GM12891 (cell line): ENCODE measurements at places on chromosomes 12 and 14.
A peak's percentile ranks its signal among the peaks of the same experiment; 100 is the strongest.

- DNase-seq, result no peak
These were observed 55.3 kb downstream of the CLMN start for GRCh38 chr14:95264271-95264973.

- no peak for DNase-seq
These were observed 18.4 kb upstream of the FOS start for GRCh38 chr14:75260025-75260763.

DNA sequence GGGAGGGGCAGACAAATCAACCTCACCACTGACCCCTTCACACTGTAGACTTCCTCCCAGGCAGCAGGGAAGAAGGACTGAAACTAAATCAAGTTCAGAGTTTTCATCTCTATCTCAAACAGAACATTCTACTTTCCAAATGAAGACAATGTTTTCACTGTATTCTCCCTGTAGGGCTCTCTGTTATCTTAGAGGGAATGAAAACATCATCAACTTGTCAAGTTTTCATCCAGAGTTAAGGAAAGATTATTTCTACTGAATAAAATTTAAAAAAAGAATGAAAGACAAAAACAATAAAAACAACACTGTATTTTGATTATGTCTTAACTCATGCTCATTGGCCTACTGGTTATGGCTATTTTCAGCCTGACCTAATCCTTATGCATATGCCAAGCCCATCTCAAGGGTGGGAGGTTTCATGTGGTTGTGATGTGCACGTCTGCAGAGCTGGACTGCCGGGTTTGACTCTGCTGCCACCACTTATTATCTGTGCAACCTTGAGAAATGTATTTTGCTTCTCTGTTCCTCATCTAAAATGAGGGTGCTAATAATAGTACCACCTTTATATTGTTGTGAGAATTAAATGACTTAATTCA lies 152.0 kb upstream of the AVPR1A start:
- no peak for DNase-seq

DNA sequence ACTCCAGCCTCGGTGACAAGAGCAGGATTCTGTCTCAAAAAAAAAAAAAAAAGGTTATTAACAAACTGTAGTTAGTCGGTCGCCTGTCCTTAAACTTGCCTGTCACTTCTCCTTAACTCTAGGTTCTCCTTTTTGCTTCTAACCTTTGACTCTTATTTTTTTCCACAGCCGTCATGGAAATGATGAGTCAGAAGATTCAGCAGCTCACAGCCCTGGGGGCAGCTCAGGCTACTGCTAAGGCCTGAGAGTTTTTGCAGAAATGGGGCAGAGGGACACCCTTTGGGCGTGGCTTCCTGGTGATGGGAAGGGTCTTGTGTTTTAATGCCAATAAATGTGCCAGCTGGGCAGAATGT lies 418 bp upstream of the MYG1 start:
- DNase-seq, result no peak

GRCh38 chr12:108181095-108181454 lies 52.0 kb downstream of the WSCD2 start:
- DNase-seq, result no peak

DNA sequence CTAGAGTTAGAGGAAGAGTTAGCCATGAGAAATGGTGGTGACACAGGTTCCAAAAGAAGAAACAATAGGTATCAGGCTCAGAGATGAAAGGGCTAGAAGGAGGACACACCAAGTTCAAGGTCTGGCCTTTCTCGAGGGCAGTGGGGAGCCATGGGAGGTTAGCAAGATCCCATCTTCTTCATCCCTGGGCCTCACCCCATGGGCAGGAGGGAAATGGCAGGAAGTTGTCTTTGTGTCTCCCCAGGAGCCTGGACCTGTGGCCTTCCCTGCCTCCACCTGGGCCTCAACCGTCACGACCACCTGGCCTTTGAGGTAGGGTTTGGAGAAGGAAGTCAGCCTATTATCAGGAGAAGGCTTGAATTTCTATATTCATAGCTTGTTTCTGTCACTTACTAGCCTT lies 5.8 kb upstream of the AQP2 start:
- DNase-seq, result no peak

DNA sequence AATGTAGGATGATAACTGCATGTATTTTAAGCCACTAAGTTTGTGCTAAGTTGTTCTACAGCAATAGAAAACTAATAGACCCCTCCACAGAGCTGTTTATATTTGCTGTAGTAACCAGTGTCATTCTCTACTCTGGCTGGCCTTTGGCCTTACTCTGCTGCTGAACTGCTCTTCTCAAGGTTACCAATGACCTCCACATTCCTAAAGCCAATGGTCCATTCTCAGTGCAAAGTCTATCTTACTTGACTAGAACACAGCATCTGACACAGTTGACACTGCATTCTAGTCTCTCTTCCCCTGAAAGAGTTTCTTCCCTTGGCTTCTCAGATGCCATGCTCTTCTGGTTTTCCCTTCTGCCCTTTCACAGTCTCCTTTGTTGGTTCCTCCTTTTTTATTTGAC lies 154.8 kb upstream of the CRY1 start:
- no peak for DNase-seq

GRCh38 chr12:85683051-85683450 lies 153.2 kb downstream of the RASSF9 start:
- no peak for DNase-seq

DNA sequence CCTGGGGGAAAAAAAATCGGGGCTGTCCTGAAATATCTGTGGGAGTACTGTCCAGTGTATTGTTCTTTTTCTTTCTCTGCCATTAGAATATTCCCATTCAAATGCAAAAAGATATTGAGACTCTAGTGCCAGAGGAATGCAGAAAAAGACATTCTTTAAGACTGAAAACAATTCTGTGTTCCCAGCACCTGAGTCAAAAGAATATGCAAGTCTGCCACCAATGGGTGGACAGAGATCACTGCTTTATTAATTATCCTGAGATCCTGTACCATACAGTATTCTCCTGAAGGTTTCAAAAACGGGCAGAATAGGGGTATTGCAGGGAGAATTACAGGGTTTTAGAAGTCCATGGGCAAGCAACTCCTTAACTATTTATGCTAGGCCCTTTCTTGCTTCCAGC lies 361.8 kb downstream of the C12orf50 start:
- no peak for DNase-seq

DNA sequence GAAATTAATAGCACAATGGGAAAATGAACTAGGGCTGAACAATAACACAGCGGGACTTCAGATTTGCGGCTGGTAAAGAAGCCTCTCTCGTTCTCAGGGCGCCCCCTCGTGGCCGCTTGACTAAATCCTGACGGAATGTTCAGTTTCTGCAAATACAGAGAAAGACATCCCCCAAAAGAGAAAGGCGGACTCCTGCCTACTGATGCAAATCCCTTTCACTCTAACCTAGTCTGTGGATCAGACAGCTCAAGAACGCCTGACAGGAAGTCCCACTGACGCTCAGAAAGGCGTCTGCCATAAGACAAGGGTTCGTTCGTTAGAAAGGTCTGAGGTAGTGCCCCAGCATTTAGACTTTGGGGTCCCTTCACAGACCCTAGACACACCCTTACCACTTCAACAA lies 2.5 kb downstream of the NUAK1 start:
- peak; percentile 48 for DNase-seq

- DNase-seq, result no peak
These were observed 2.7 kb downstream of the ARID2 start for GRCh38 chr12:45732250-45732649.

DNA sequence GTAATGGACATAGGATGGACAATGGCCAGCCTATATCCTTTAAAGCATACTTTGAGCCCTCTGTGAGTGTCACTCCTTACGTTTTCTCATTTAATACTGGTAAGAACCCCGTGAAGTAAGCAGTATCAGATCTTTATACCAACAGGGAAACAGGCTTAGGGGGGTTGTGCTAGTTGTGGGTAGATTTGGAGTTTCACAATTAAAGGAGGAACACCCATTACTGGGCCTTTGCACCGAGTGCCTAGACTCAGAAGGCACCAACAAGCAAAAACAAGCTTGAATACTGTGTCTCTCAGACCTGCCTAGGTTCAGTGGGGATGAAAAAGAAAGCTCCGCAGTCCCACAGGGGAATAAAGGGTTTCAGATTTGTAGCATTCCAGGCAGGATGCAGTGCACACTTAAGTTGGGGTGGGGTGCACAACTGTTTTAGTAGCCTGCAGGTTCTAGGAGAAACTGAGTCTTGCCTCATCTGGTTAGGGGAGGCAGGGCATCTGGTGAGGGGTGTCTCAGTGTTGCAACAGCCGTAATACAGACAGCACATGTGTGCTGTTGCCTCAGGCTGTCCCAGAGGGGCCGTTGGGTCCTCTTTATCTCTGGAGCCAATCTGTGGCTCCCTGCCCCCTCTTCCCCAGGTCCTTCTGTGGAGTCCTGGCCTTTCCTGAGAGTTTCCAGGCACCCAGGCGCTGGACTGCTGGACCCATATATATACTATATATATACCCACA lies 51.2 kb downstream of the IRAK3 start:
- no peak for DNase-seq

GRCh38 chr12:30814295-30814655 lies 59.5 kb upstream of the CAPRIN2 start:
- DNase-seq, result no peak

GRCh38 chr14:52248057-52248456 lies 19.4 kb upstream of the PTGDR start:
- DNase-seq, result no peak

DNA sequence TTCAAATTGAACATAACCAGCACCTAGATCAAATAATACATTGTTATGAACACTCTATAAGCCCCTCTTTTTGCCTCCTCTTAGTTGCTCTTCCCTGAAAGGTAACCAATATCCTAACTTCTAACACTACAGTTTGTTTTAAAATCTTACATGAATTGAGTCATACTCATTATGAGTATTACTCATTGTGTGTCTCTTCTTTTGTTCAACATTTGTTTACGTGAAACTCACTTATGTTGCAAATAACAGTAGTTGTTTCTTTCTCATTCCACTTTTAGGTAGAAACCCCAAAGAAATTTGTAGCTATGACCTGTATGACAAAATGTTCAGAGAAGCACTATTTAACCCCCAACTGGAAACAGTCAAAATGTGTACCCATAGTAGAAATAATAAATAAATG lies 6.6 kb downstream of the LRRC9 start:
- DNase-seq, result no peak

GRCh38 chr12:108119126-108119973 lies 9.7 kb upstream of the WSCD2 start:
- no peak for DNase-seq

GRCh38 chr14:101359221-101360053 lies 201.9 kb upstream of the DIO3 start:
- no peak for DNase-seq

DNA sequence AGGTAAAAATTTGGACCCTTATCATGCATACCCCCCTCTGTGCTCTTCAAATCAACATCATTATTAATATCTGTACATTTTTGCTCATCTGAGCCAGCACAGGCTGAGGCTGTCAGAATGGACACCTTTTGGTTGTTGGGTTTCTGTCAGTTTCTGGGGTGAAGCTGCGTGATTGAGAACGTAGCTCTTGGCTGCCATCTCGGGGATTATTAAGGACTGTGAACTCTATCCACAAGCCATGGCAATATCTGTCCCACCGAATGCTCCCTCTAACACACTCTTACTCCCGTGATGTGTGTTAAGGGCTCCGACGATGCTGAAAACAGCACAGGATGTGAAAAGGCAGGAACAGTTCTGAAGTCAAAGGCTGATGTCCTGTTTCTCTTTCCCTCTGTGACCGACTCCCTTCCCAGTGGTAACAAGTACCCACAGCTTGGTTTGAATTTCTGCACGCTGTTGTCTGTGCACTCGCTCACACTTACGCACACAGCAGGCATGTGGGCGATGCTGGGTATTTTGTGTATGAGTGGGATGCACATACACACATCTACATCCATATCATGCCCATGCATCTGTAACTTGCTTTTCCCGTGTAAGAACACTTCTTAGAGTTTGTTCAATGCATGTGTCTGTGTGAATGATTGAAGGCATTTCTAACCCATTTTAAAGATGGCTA lies 405.6 kb downstream of the TMEM121 start:
- DNase-seq, result no peak
